ENCODE measurements at places on chromosomes 16 and 17.

DNA sequence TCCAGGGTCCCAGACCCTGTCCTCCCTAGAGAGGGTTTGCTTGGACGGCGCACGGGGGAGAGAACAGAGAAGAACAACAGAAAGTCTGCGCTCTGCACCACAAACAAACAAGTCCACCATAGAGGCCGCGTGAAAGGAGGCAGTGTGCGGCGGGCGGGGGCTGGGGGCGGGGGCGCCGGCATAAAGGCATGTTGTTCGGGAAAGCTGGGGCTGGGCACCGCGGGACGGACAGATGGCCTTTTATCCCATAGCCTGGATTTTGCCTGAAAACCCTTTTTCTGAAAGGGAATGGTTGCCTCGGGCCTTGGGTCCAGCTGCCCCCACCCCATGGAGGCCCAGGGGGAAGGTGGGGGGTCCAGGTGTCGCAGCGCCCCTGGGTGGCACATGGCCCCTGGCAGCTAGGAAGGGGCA is 26.0 kb downstream of the FA2H start:
- no peak for DNase-seq

- no peak for DNase-seq
These were observed 24.6 kb upstream of the AATK start for GRCh38 chr17:81190591-81190990.

DNA sequence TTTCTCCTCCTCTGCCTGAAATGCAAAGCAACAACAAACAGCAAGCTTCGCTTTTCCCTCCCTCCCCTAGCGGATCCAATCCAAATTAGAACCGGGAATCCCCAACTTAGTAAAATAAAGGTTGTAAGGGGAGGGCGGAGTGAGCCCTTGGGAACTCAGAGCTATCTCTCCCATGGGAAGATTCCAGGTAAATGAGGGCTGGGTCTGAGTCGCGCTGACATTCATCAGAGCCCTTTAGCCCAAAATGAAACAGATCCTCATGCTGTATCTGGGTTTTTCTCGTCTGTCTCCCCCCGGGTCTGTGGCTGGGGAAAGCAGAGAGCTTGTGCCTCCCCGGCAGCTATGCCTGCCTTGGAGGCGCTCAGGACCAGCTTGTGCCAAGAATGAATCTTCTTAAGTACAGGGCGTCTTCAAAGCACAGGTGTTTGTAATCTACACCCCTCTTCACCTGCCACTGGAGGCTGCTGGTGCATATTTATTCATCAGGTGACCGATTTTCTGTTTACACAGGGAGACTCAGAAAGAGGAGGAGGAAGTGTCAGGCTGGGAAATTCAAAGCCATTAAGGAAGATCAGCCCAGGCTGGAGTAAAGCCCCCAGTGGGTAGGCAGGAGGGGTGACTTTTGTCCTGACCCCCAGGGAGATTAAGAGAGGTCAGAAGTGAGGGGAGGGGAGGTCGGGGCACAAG is 55.0 kb upstream of the GSE1 start:
- DNase-seq = peak; percentile 87

DNA sequence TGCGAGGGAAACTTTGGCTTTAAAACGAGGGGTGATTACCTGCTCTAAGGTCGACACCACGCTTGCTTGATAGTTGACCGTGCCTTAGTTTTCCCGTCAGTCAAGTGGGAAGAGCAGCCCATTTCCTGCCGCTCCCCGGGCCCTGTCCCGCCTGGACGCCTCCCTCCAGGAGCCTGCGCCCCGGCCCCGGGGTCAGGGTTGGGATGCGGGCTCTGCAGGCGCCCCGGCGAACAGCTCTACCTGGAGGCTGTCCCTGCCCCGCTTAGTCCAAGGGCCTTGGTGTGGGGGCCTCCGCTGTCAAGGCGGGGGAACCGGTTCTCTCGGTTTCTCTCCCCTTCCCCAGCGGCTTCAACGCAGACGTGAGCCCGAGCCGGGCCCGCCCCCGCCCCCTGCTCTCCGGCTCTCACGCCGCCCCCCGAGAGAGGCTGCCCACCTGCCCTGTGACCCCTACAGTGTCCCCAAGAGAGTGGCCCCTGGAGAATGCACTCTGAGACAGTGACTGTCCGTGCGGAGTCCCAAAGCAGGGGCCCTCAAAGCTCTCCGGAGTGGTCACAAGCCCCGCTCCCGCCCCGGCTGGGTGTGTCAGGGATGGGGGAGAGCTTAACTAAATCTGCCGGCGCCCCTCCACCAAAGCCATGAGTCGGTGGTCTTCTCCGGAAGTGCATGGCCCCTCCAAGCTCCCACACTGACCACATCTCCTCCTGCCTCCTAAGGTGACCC is 117.4 kb upstream of the SMURF2 start:
- DNase-seq = no peak

- DNase-seq = no peak
These were observed 47.8 kb downstream of the MRC2 start for GRCh38 chr17:62675260-62675659.

- DNase-seq = no peak
These were observed 138.4 kb downstream of the PHKB start for GRCh38 chr16:47599512-47599911.

- DNase-seq = no peak
These were observed 1.7 kb upstream of the BCAS3 start for GRCh38 chr17:60675997-60676396.

DNA sequence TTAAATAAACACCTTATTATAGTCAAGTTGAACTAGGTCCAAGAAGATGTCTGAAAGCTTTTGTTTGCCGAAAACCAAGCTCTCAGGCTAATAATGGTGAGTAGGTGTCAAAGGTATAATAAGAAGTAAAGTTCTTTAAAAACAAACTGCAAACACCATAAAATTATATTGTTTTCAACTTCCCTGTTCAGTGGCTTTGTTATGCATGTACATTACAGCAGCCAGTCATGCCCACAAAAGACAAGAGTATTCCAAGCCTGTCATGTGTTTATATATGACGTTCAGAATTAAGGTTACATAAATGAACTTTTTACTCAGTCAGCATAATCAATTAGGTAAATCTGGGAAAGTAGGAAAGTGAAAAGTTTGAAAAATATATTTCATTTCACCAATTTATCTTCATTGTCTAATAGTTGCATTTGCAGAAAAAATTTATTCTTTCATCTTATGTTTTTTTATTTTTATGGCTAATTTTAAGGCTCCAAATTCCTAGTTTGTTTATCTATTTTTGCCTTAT is 928.7 kb upstream of the SOX9 start:
- no peak for DNase-seq

All from NCI-H2029 (cell line).